ENCODE measurements at places on chromosomes 12 and 14.

GRCh38 chr12:75660805-75661404 lies 149.5 kb upstream of the KRR1 start:
- DNase-seq, result no peak

DNA sequence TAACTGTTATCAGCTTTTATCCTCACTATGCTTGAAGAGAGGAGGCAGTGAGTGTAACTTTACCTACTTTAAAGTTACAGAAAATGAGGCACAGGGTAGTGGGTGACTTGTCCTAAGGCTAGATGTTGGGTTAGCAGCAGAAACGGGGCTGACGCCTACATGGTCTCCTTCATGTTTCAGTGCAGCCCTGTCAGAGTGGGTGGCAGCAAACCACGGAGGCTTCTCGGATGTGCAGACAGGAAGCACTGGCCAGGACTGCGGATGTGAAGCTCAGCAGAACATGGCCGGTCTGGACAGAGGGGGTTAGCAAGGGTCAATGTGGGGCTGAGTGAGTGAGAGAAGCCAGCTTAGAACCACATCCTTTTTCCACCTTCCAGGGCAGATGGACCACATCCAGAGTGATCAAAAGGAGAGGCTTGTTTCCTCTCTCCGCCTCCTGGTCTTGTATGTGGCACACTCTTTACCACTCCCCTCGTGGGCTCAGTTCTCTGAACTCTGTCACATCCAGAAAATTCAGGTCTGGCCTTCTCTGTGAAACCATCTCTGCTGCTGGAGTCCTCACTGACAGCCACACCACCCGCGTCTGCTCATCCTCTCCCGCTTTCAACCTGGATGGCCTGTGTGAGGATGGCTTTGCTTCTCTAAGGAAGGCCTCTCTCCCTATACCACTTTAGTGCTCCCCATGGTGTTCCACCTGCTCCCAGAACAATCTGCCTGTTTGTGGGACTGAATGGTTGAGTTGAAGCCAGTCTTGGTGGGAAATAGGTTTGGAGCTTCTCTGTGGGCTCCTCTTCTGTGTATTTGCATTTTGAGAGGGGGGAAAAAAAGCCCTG lies 14.1 kb downstream of the SUSD6 start:
- peak; percentile 72 for DNase-seq

DNA sequence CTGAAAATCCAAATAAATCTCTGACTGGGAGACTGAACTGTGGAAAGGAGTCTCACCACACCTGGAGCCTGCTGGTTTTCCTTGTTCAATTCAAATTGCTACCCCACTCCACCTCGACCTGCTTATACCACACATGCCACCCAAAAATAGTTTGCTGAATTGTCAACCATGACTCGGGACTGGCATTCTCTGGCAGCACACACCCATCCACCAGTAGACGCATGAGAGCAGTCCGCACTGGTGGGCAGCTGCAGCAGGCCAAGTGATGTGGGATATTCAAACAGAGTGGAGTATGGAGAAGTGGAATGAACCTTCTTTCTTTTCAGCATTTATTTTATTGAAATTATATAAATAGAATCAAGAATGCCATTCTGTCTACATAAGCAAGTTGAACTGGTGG lies 38.7 kb upstream of the SYCP3 start:
- no peak for DNase-seq

DNA sequence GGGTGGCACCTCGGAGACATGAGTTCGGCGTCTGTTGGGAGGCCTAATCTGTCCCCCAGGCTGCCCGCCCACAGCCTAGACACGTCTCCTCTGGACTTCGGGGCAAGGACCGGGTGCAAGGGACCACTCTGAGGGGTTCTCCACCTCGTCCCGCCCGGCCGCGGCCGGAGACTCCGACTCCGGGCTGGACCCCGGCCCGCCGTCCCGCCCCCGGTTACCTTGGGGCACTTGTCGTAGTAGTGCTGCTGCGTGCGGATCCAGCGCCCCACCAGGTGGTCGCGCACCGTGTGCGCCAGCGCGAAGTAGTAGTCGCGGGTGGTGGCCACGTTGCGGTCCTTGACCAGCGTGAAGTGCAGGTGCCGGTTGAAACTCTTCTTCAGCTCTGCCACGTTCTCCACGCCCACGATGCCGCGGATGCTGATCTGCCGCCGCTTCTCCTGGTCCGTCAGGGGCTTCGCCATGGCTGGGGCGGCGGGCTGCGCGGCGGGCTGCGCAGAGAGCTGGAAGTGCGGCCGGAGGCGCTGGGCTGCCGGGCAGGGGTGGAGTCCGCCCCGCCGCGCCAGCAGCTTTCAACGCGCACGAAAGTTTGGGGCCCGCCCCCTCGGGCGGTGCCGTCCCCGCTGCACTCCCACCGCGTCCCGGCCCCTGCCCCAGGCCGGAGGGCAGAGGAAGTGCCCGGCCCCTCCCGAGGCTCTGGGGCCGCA lies at the start of gene PYGL:
TSS of gene PYGL (minus strand) at position 541 of the 704 bp plus-strand sequence. CDS start at position 461, 80 bp downstream.
- peak; percentile 6 for DNase-seq

GRCh38 chr12:24861766-24862540 lies 86.9 kb downstream of the BCAT1 start:
- no peak for DNase-seq

DNA sequence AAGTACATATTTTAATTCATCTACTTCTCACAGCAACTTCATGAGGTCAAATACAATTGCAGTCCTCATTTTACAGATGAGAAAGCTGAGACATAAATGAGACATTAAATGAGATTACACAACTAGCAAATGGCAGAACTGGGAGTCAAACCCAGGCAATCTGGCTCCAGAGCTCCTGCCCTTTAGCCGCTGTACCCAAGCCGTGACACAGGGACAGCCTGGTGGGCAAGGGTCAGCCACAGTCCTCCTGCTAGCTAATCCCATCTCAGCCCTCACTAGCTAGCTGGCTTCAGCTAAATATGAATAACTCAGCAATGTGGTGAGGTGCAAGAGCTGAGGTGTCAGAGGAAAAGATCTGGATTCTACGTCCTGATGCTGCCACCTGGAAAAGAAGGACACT lies 54.8 kb downstream of the NINJ2 start:
- no peak for DNase-seq

DNA sequence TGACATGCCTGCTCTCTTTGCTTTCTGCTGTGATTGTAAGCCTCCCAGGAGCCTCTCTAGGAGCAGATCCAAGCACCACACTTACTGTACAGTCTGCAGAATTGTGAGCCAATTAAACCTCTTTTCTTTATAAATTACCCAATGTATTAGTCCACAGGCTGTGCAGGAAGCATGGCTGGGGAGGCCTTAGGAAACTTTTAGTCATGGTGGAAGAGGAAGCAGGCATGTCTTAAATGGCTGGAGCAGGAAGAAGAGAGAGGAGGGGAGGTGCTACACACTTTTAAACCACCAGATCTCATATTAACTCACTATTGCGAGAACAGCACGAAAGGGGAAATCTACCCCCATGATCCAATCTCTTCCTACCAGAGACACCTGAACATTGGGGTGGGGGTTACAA lies 108.9 kb downstream of the DERA start:
- no peak for DNase-seq

DNA sequence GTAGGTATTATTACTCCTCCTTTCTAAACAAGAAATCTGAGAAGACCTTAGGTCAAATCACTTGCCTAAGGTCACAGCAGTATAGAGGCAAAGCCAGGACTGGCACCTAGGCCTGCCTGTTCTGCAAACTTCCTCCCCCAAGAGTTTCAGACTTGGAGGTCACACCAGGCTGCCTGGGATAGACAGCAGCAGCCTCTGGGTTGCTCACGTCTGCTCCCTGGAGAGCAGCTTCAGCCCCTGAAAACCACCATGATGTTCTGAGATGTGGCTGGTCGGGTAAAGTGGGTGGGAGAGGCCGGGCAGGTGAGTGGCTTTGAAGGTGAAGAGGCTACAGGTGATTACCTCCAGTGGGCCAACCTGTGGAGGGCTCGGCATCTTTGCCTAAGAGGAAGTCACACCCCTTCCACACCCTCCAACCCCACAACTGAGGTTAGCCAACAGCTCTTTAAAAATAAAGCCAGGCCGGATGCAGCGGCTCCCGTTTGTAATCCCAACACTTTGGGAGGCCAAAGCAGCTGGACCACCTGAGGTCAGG lies 37.0 kb upstream of the PNMA1 start:
- no peak for DNase-seq

- DNase-seq, result no peak
Observed at GRCh38 chr14:70573050-70573449, 27.4 kb downstream of the MED6 start.

GRCh38 chr12:93895089-93895445 lies 217.9 kb downstream of the CRADD start:
- no peak for DNase-seq

DNA sequence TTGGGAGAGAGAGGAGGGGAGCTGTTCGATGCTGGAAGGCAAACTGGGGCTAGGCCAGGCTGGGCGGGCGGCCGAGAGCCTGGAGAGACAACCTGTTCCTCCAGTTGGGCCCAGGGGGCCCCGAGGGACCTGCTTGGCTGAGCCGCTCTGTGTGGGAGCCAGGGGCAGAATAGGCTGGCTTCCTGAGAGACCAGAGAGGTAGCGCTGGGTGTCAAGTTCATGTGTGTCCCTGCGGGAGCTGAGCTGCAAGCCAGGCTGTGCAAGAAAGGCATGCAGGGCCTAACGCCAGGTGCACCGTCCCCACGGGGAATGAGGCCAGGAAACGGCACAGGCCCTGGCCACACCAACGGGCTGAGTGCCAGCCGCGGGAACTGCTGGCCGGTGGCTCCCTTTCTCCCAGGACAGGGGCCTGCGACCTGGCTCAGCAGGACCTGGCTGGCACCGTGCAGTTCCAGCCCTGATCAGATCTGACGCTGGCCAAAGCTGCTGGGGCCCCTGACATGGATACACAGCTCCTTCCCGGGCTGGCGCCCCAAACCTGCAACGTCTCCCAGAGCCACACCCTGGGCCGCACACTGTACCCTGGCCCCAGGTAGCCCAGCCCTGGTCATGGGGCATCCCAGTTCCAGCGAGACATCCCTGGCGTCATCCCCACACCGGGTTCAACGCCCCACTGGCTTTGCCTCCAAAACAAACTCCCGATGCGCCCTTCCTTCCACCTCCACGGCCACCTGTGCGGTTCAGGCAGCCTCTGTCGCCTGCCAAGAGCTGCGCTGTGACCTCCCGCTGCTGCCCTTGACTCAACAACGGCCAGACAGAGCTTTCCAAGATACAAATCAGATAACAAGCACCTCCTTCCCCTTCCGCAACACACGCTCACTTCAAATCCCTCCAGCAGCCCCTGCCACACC lies 65.0 kb downstream of the RFLNA start:
- DNase-seq, result no peak

DNA sequence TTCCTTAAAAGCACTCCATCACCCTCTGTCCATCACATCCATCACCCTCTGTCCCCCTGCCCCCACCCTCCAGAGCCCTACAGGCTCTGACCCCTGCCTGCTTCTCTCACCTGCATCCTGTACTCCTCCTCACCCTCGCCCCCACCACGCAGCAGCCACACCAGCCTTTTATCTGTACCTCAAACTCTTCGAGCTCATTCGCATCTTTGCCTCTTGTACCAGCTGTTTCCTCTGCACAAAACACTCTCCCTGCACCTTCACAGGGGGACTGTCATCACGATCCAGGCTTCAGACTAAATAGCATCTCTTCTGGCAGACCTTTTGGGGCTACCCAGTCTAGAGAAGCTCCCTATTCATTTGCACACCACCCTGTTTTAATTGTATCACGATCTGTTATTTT lies 24.1 kb downstream of the TMEM229B start:
- no peak for DNase-seq

DNA sequence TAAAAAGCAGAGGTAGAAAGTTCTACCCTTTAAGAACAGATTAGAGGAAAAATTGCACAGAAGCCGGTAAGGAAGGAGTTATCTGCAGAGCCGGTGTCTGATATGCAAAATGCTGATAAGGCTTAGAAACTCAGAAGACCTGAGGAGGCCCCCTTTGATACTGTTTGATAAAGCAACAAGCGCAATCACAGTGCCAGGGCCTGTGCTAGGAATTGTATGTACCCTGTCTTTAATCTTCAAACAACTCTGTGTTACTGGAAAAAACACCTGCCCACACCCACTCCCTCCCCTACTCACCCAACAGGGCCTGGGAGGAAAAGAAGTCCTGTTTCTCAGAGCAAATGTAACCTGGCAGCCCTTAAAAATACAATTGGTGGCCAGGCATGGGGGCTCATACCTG lies 112.7 kb upstream of the FUT8 start:
- DNase-seq, result no peak
